SK-N-DZ (cell line): ENCODE measurements at places on chromosomes 3 and 15.

- no peak for DNase-seq
These were observed 481.7 kb downstream of the TUSC7 start for GRCh38 chr3:117191245-117191644.

DNA sequence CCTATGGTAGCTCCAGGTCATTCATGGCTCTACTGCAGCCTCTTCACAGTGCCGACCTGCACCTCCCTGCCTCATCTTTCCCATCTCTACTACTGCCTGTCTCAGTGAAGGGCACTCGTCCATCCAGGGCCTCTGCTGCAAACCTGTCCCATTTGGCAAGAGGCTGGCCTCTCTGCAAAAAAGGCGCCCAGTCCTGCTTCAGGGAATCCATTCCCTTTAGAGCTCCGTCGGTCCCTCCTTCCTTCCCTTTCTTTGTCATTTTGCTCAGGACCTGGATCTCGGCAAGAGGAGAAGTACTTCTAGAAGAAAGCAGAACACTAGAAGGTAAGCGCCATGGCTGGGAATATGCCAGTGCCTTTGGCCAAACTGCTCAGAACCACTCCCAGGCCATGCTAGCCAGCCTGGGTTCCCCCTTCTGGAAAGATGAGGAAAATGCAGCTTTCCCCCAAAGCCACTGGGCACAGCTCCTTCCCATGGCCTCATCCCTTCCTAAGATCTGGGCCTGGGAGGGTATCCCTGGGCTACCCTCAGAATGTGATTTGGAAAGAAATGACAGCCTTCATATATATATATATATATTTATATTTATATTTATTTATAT is 6.4 kb upstream of the ISL2 start:
- DNase-seq = peak; percentile 75

- no peak for DNase-seq
These were observed 64.3 kb downstream of the NCEH1 start for GRCh38 chr3:172646439-172647015.

DNA sequence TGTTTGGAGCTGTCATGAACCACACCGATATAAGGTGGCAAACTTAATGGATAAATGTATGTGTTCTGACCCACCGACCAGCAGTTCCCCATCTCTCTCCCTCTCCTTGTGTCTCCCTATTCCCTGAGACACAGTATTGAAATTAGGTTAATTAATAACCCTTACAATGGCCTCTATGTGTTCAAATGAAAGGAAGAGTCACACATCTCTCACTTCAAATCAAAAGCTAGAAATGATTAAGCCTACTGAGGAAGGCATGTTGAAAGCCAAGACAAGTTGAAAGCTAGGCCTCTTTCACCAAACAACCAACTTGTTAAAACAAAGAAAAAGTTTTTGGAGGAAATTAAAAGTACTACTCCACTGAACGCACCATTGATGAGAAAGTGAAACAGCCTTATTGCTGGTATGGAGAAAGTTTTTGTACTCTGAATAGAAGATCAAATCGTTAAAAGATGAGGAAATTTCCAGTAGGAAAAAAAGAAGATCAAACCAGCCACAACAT is 15.0 kb downstream of the ATR start:
- DNase-seq = no peak

- DNase-seq = peak; percentile 63
These were observed 14.9 kb upstream of the ULK3 start for GRCh38 chr15:74857671-74858368.

GRCh38 chr3:124032311-124032880 is 40.5 kb upstream of the ROPN1 start:
- peak; percentile 74 for DNase-seq

DNA sequence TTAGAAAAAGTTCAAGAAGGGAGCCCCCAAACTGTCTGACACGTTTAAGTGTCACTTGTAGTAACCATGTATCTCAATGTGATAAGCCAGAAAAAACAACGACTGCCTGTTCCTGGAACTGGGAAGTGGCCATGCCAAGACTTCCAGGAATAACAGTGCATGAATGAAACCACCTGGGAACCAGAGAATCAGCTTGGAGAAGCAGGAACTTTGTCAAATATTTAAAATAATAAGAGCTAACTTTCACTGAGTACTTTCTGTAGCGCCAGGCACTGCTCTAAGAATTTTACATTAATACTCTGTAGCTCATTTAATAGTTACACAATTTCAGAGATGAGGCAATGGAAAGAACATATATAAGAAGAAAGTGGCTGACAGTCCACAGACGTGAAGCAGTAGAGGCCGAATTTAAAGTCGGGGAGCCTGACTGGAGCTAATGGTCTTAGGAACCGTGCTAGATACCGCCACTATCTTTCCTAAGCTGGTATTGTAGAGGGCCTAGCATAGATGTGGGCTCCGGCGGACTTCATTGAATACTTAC is 876 bp downstream of the PLSCR1 start:
- DNase-seq = no peak

- DNase-seq = peak; percentile 60
These were observed 60.2 kb upstream of the ACP3 start for GRCh38 chr3:132256989-132257388.

GRCh38 chr3:42529468-42529867 is 27.0 kb downstream of the VIPR1 start:
- DNase-seq = no peak

GRCh38 chr3:24156466-24156865 is 211.4 kb downstream of the NR1D2 start:
- DNase-seq = no peak

DNA sequence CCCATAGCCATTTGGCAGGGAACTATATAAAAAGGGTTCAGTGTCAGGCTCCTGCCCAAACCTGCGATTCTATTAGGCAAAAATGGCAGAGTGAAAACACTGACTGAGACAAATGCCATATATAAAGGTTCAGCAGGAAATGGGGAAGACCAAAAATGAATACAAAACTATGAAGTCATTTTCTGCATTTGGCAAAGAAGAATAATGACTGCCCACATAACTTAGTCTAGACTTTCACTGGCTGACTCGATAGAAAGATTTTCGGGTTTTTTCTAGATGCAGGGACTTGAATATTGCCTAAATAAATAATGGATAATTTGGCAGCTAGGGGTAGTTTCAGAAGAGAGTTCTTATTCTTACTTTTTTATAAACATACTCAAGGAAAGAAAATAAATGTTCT is 178.0 kb downstream of the TPRG1 start:
- DNase-seq = no peak

DNA sequence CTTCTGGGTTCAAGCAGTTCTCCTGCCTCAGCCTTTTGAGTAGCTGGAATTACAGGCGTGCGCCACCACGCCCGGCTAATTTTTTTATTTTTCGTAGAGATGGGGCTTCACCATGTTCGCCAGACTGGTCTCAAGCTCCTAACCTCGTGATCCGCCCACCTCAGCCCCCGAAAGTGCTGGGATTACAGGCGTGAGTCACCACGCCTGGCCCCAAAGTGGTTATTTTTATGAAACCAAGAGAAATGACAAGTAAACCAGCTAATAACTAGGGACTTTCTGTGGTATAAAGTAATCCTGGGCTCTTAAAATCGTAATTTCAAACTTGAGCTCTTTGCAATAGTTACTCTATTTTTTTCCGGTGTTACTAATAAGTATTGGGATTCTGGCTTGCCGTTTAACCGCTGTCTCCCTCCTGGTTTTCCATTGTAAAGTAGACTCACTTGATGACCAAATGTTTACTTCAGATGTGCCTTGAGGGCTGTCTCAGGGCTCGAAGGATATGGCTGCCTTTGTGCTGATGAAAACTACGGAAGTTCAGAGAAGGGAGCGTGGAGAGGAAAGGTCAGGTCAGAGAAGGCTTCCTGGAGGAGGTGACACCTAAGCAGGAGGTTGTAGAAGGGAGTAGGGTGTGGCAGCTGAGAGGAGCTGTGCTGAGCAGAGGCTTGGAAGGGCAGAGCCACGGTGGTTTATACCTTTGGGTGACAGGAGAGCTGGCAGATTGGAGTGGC is 4.2 kb downstream of the ZSCAN2 start:
- no peak for DNase-seq

- DNase-seq = peak; percentile 82
These were observed 644 bp upstream of the NGLY1 start for GRCh38 chr3:25783661-25784512.

- DNase-seq = peak; percentile 29
These were observed 104.7 kb downstream of the SEMA6D start for GRCh38 chr15:47822048-47822447.

DNA sequence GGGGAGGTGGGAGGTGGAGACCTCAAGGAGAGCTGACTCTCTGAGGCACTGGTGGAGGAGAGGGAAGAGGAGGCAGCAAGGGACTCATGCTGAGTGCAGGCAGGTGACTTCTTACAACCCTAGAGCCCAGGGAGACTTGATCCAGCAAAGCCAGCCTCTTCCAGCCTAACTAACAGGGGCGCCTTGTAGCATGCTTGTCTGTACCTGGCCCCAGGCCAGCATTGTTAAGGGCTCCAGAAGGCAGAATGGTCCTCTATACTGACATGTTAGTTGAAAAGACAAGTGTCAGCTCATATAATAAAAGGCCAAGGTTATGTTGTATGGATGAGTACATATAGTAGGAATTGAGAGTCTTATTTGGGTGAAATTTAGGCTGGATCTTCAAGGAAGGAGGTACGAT is 65.4 kb downstream of the CHDH start:
- no peak for DNase-seq

- DNase-seq = peak; percentile 49
These were observed 188.9 kb upstream of the MEIS2 start for GRCh38 chr15:37289109-37289765.

DNA sequence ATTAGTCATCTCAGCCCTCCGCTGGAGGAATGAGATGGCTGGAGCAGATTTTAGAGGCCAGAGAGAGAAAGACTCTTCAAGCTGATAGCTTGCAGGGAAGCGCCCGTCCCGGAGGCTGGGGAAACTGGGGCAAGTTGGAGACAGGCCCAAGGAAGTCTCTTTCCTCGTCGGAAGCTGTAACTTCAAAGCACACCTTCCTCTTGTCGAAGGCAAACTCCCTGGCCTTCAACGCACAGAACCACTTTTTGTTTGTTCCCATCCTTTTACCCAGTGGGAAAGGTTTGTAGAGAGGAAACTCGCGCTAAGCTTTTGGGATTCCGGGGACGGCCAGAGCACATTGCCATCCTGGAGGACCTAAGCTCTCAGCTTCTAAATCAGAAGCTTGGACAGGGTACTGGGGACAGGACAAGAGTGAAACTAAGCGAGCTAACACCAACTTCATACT is 900 bp upstream of the EOMES start:
- DNase-seq = no peak

GRCh38 chr3:140432229-140432669 is 245.6 kb upstream of the TRIM42 start:
- DNase-seq = no peak

DNA sequence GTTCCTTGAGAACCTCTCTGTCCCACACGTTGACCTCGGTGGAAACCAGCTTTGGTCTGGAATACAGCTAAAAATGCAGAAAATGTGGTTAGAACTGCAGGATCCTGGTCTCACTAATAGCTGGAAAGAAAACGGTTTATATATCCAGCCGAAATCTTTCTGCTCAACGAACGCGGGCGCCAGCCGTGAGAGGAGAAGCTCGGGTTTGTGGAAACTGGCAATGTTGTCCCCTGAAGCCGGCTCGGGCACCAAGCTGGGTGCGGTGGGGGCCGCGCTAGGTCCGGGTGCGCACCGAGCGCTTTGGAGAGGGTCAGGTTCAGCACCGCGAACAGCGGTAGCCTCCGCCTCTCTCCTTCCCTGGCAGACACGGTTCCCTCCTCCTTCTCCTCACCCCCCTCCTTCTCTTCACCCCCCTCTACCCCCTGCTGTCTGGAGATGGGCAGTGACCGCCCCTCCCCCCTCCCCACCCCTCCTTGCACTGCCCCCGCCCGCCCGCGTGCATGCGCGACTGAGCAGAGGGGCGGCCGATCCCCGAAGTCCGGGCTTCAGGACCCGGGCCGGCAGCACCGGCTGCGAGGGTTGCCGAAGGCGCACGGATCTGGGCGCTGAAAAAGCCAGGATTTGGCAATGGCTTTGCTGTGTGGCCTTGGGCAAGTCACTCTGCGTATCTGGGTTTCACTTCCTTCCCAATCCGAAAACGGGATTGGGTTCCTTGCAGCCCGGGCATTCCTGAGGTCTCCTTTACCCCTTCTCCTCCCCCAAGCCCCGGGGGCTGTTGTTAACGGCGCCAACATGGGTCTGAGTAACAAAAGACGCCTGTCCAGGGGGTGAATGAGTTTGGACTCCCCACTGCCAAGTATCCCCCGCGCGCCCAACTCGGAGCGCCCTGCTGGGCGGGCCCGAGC is at the start of gene SKOR1:
TSS of gene SKOR1 (plus strand) at position 534 of the 905 bp plus-strand sequence. CDS start at position 628, 94 bp downstream.
- DNase-seq = no peak
